HTR-8/SVneo (cell line): ENCODE measurements at places on chromosomes 1 and 21.

- no peak for DNase-seq
These were observed 66.1 kb downstream of the LGR6 start for GRCh38 chr1:202259705-202260104.

DNA sequence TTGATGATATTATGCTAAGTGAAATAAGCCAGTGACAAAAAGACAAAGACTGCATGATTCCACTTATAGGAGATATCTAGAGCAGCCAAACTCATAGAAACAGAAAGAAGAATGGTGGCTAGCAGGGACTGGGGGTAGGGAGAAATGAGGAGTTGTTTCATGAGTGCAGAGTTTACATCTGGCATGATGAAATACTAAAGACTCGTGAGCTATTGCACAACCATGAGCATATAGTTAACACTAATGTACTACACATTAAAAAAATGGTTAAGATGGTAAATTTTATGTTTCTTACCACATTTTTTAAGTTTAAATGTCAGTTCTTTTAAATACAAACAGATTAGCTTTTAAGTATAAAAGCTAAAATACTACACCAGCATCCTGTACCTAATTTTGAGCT, 57.8 kb downstream of the ESRRG start:
- DNase-seq = no peak

DNA sequence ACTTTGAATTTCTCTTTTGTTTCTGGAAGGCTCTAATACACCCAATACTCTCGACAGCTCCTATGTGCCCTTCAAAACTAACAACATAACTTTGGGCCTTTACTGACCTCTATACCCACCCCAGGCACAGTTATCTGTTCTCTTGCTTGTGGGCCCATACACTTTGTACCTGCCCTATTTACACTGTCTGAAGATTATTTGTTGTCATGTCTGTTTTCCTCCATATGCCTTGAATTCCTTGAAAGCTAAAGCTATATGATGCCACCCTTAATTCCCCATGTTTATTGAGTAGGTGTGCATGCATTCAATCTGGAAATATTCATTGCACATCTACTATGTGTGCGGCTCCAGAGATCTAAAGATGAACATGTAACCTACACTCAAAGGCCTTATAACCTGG, 267.6 kb downstream of the PLPP3 start:
- DNase-seq = no peak

DNA sequence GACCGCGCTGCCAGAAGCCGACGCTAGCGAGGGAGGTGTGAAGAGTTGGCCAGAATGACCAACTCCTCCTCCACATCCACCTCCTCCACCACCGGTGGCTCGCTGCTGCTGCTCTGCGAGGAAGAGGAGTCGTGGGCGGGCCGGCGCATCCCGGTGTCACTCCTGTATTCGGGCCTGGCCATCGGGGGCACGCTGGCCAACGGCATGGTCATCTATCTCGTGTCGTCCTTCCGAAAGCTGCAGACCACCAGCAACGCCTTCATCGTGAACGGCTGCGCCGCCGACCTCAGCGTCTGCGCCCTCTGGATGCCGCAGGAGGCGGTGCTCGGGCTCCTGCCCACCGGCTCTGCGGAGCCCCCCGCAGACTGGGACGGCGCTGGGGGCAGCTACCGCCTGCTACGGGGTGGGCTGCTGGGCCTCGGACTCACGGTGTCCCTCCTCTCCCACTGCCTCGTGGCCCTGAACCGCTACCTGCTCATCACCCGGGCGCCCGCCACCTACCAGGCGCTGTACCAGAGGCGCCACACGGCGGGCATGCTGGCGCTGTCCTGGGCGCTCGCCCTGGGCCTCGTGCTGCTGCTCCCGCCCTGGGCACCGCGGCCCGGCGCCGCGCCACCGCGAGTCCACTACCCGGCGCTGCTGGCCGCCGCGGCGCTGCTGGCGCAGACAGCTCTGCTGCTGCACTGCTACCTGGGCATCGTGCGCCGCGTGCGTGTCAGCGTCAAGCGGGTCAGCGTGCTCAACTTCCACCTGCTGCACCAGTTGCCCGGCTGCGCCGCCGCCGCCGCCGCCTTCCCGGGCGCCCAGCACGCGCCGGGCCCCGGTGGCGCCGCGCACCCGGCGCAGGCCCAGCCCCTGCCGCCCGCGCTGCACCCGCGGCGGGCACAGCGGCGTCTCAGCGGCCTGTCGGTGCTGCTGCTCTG, 1.2 kb downstream of the GPR88 start:
- DNase-seq = peak; percentile 9

DNA sequence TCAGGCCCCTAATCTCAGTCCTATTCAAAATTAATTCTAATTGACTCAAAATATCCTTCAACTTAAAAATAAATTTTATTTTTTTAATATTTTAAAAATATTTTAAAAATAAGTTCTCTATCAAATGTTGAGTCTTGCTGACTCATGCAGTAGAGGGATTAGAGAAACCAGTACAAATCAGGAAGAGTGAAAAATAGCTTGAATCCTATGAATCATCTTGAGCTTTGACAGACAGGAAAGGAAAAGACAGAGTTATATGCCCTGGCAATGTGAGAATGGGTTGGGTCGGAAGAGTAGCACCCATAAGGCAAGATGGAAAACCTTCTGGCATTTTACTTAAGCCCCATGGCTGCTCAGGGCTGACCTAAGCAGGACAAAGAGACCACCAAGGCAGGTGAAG, 346.6 kb upstream of the RUNX1 start:
- peak; percentile 45 for DNase-seq

DNA sequence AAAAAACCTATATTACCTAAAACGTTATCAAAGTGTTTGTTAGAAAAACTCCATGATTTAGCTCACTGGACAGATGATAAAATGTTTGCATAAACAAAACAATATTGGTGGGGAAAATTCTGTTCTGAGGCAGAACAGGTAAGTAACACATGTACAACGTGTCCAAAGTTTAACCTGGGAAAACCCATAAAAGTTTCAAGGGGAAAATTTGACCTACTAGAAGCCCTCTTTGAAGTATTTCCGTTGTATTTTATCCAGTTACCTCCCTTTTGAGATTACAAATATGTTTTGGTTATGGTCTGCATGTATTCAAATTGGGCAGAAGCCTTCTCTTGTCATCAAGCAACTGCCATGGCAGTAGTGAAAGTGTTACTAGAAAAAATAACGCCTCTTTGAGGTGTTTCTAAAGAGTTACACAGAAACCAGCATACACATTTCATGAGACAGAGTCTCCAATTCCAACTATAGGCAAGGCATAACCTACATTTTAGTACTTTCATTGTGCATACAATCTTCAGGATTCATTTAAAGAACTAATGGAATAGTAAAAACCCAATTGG, 58.0 kb upstream of the PDC start:
- DNase-seq = no peak

DNA sequence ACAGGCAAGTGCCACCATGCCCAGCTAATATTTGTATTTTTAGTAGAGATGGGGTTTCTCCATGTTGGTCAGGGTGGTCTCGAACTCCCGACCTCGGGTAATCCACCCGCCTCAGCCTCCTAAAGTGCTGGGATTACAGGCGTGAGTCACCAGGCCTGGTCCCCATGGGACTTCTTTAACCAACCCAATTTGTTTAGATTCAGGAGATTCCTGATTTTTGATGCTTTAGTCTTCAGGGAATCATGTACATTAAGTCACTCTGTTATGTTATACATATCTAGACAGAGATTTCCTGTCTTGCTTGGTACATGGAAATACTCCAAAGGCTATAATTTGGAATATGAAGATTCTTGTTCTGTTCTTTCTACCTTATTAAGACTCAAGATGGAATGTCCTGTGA, 202.4 kb upstream of the L1TD1 start:
- DNase-seq = no peak

DNA sequence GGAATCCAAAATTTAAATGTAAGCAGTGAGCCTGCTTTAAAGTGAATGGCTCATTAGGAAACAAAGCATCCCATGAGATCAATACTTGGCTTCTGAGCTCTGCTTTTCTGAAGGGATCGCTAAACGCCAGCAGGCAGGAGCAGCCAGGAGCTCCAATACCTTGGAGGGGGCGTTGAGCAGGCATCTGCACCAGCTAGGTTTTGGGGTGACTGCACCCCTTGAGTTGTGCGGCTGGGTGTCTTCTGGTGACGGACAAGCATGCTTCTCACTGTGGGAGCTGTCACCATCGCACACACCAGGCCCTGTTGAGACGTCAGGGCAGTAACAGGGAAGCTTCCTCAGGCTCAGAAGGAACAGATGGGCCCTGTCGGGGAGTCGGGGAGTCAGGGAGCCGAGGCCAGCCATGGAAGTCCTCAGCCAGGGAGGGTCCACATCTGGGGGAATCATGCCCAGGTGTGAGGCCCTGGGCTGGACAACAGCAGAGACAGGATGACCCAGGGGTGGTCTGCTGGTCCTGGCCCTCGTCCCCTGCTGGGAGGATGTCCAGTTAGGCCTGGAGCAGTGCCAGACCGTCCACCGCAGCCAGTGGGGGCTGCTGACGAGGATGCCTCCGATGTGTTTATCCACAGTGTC, 57.9 kb upstream of the ADARB1 start:
- no peak for DNase-seq
